Vein endothelial cell (primary cell): ENCODE measurements at places on chromosomes 2 and 18. TPM values are rescaled to one million over a fixed set of nuclear protein-coding genes. Genes with fewer than 3 reads are reported as not detected.

Gene SERPINB4
- not detected in 2 replicates for total RNA-seq

Gene NCKAP5
- total RNA-seq: 0.96 and 2.0 TPM in 2 replicates

Gene FBXO36
- total RNA-seq: 2.4 and 2.6 TPM in 2 replicates

Gene FBXO15
- total RNA-seq: under 0.01 TPM in 1 of 2 replicates, not detected in the other

Gene CHPF
- total RNA-seq: 1.9 and 2.0 TPM in 2 replicates

Gene BARD1
- 10.5 and 15.3 TPM in 2 replicates for total RNA-seq

Gene LPIN2
- total RNA-seq: 30.2 and 35.9 TPM in 2 replicates

Gene PROKR1
- under 0.01 TPM in 1 of 2 replicates, not detected in the other for total RNA-seq

Gene TCF23
- total RNA-seq: not detected in 2 replicates

Gene SULT1C4
- 20.1 and 34.3 TPM in 2 replicates for total RNA-seq

Gene TMEM163
- 0.33 and 0.67 TPM in 2 replicates for total RNA-seq

Gene MC4R
- total RNA-seq: not detected in 2 replicates

Gene ZNF385B
- not detected in 2 replicates for total RNA-seq

Gene ELOA2
- total RNA-seq: not detected in 2 replicates

Gene SERTAD2
- 7.9 and 8.8 TPM in 2 replicates for total RNA-seq

Gene RPL37A
- total RNA-seq: 952 and 1,149 TPM in 2 replicates

Gene CPO
- 0.19 TPM in 1 of 2 replicates, not detected in the other for total RNA-seq

Gene MAPK4
- total RNA-seq: not detected in 2 replicates

Gene UGT1A3
- not detected in 2 replicates for total RNA-seq

Gene CDH19
- not detected in 2 replicates for total RNA-seq

Gene FEV
- not detected in 2 replicates for total RNA-seq

Gene RRM2
- total RNA-seq: 40.2 and 59.2 TPM in 2 replicates

Gene SH3RF3
- 14.3 and 18.3 TPM in 2 replicates for total RNA-seq

Gene RFTN2
- total RNA-seq: 5.9 and 9.1 TPM in 2 replicates

Gene C1GALT1C1L
- 0.19 and 0.33 TPM in 2 replicates for total RNA-seq

Gene SIX3
- total RNA-seq: not detected in 2 replicates

Gene CD207
- not detected in 2 replicates for total RNA-seq

Gene IL36RN
- total RNA-seq: not detected in 2 replicates

Gene SALL3
- total RNA-seq: not detected in 2 replicates

Gene NCKAP1
- 186 and 195 TPM in 2 replicates for total RNA-seq

Gene RBKS
- total RNA-seq: 0.33 and 0.86 TPM in 2 replicates

Gene RAB6C
- not detected in 2 replicates for total RNA-seq

Gene MARCHF4
- 4.9 and 5.3 TPM in 2 replicates for total RNA-seq

Gene CHRNG
- total RNA-seq: not detected in 2 replicates

Gene RPRM
- not detected in 2 replicates for total RNA-seq

Gene ASAP2
- total RNA-seq: 68.0 and 72.8 TPM in 2 replicates

Gene TGFBRAP1
- 54.4 and 55.5 TPM in 2 replicates for total RNA-seq

Gene LHCGR
- not detected in 2 replicates for total RNA-seq

Gene GPR155
- 0.98 and 1.4 TPM in 2 replicates for total RNA-seq

Gene PARD6G
- total RNA-seq: 1.4 and 2.0 TPM in 2 replicates

Gene SPP2
- total RNA-seq: not detected in 2 replicates

Gene SPATS2L
- 38.9 and 43.2 TPM in 2 replicates for total RNA-seq

Gene SERPINB3
- not detected in 2 replicates for total RNA-seq

Gene SGPP2
- not detected in 2 replicates for total RNA-seq

Gene FOXI3
- not detected in 2 replicates for total RNA-seq

Gene SATB2
- total RNA-seq: 1.3 and 1.5 TPM in 2 replicates
